CD14-positive monocyte (primary cell): ENCODE measurements at places on chromosomes 2 and 18.

DNA sequence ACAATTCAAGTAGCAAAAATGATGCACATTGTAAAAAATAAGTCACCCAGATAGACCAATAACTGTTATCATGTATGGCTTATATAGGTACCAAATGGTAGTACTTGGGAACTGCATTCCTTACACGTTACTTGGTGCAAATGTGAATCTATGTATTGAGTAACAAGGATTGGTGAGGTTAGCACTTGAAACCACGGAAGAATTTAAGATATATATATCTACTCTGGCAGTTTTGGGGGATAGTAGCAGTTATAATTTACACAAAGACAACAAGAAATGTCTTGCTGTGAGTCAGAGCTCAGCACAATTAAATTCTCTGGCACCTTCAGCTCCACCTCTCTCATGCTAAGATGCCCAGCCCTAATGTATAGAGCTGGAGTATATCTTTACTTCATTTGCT lies 359.4 kb upstream of the RAB12 start:
- DNase-seq = no peak

- no peak for DNase-seq
These were observed 703.8 kb upstream of the CRIM1 start for GRCh38 chr2:35651688-35652323.

GRCh38 chr18:36294031-36294430 lies 3.5 kb upstream of the FHOD3 start:
- no peak for DNase-seq

- no peak for DNase-seq
These were observed 287.8 kb downstream of the CELF4 start for GRCh38 chr18:37277804-37278203.

DNA sequence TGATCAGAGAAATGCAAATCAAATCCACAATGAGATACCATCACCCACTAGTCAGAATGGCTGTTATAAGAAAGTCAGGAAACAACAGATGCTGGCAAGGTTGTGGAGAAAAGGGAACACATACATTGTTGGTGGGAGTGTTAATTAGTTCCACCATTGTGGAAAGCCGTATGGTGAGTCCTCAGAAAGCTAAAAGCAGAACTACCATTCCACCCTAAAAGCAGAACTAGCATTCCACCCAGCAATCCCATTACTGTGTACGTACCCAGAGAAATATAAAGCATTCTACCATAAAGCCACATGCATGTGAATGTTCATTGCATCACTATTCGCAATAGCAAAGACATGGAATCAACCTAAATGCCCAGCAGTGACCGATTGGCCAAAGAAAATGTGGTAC lies 60.7 kb downstream of the ANKRD62 start:
- DNase-seq = peak; percentile 9

DNA sequence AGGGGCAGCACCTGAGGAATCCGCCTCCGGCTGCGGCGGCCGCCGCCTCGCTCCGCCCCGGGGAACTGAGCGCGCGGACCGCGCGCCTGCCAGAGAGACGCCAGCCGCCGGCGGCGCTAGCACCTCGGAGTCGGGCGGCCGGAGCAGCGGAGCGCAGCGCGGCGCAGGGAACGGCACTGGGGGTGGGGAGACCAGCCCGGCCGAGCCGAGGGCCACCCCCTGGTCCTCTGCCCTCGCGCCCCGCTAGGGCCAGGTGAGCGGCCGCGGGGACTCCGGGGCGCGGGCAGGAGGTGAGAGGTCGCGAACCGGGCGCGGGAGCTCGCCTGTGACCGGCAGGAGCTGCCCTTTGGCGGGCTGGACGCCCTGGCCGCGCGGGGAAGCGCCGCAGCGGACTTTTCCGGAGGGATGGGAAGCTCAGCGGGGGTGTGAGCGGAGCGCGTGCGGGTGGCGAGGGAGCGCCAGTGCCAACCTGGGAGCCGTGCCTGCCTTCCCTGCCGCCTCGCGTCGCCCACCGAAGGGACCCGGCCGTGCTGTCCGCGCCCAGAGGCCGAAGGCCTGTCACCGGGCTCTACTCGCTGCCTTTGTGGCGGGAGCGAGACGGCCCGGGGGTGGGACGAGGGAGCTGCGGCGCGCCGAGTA lies at the start of gene GREB1L:
GREB1L (plus strand) TSS at position 92 of the 639 bp plus-strand sequence. CDS start 141,287 bp downstream, outside the sequence.
- no peak for DNase-seq

DNA sequence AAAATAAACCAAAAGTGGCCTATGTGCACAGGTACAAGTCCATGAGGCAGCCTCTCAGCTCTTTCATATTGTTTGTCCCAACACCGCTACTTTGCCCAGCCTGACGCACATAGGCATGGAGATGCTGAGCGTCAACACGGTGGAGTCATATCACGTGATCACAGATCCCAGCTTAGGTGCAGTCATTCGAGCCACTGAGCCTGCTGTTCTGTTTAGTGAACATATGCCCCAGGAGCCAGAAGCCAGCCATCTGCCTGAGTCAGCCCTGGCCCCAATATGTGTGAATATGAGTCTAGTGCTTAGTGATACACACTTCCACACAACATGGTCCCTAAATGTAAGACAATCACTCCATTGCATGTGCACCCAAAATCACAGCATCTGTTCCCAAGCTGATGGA lies 88.2 kb upstream of the LCLAT1 start:
- DNase-seq = no peak

DNA sequence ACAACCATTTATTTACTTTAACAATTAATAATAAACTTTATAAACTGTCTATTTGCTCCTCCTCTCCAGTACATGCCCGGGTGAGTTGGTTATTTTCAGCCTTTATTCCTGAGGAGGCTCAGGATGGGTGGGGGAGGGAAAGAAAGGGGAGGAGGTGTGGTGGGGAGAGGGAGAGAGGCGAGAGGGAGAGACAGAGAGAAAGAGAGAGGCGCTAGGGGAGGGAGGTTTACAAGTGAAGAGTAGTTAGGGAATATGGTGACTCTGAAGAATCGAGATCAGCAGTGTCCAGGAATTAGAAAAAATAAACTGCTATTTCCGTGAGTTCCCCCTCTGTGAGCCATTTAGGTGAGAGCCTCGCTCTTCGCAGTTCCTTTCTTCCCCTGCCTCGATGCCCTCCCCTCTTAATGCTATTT lies 138.9 kb downstream of the MEIS1 start:
- DNase-seq = no peak

DNA sequence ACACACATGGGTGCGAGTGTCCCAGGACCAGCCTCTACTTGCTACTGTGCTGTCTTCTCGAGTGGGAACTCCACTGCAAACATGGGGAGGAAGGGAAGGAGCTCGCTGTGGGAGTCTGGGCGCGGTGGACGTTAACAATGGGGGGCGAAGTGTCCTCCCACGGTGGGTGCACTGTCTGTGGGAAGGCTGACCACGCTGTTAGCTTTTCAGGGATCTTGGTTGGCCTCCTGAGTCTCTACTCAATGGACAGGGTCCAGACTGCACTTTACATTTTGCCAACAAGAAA lies 146.7 kb downstream of the MBP start:
- no peak for DNase-seq

DNA sequence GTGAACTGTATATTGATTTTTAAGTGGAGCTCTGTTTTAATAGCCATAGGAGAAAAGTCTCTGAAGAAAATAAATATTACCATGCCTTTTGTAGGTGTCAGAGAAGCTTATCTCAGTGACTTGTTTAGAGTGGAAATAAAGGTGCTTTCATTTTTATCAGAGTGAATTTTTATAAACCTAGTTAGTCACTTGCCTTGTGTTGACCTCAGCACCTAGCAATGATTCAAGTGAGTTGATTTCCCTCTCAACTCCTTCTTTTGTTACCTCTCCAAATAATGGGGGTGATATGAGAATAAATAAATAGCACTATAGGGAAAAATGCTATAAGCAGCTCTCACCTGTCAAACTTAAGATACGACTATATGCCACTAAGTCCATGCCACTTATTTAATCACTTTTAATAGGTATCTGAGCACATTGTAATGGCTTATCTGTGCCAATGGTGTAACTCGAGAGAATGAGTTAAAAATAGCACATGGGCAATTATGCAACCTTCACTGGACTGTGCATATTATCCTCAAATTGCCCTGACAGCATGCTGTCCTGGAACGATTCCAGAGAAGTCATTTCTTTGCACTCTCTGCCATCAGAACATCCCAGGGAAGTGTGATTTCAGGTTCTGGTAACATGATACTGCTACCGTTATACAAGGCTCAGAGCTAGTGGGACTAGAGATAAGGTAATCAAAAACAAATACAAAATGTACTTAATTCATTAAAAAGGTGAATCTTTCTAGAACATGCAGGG lies 290.8 kb downstream of the CCDC85A start:
- DNase-seq = no peak

- no peak for DNase-seq
These were observed 62.9 kb downstream of the ARHGAP28 start for GRCh38 chr18:6792391-6792790.

DNA sequence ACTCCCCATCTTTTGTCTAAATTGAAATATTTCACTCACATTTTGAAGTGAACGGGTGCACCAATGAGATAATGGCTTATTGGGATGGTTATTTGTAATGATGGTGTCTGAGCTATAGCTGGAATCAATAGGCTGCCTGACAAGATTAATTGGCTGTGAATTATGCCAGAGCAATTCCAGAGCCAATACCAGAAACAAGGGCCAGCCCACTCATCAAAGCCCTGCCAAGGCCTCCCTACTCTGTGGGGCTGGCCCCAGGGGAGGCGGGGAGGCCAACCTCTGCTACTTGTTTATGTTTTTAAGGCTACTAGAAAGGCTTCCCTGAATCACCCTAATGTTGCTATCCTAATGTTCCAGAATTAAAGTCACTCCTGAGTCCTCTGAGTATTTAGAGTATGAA lies 29.1 kb upstream of the NEMP2 start:
- no peak for DNase-seq

GRCh38 chr2:69750246-69750645 lies 8.3 kb downstream of the ANXA4 start:
- no peak for DNase-seq

- no peak for DNase-seq
These were observed 844.9 kb upstream of the CRIM1 start for GRCh38 chr2:35510636-35511035.

- no peak for DNase-seq
These were observed 273.1 kb downstream of the DLGAP1 start for GRCh38 chr18:4181882-4182568.

DNA sequence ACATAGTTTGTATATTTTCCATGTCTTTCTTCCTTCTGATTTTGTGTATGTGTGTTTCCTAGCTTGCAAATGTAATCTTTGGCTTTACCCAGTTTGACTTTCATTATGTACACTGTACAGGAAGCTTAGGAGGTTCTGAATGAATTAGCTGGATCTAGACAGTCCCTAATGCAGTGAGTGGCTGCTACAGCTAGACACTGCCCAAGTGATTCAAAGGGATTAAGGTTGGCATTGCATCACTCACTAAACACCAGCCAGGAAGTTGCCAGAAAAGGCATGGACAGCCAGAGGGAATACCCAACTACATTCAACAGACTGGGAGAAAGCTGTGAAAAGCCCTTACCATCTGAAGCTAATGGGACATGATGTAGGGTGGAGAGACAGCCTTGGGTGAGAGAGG lies 316.0 kb upstream of the MEX3C start:
- no peak for DNase-seq

DNA sequence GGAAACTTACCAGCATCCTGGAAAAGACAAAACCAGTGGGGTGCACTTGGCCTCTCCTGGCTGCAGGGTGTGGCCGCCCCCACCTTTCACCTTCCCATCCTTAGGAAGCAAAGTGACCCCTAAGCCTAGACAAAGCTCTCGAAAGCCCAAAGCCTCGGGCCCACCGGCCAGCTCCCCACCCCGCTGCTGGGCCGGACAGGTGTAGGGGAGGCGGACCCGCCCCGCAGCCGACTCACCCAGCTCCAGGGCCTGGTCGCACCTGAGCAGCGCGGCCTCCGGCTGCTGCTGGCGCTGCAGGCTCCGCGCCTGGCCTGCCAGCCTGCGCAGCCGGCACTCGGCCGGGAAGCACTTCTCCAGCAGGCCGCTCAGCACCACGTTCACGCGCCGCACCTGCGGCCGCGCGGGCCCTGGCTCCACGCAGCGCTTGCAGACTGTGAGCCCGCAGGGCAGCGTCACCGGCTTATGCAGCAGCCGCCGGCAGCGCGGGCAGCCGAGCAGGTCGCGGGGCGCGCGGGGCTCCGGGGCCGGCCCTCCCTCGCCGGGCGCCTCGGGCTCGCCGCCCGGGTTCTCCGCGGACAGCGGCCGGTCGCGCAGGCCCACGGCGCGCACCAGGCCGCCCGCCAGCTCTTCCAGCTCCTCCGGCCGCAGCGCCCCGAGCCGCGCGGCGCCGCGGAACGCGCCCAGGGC lies 979 bp downstream of the LONRF2 start:
- no peak for DNase-seq

GRCh38 chr18:11802586-11802985 lies 48.6 kb upstream of the CHMP1B start:
- DNase-seq = no peak

GRCh38 chr2:49262801-49263560 lies 108.7 kb upstream of the FSHR start:
- no peak for DNase-seq

GRCh38 chr2:237122214-237122666 lies 36.6 kb downstream of the COPS8 start:
- DNase-seq = peak; percentile 11

- no peak for DNase-seq
These were observed 408.0 kb upstream of the RGPD4 start for GRCh38 chr2:107418708-107419107.

- no peak for DNase-seq
These were observed 323.3 kb upstream of the ZNF521 start for GRCh38 chr18:25675123-25675850.

DNA sequence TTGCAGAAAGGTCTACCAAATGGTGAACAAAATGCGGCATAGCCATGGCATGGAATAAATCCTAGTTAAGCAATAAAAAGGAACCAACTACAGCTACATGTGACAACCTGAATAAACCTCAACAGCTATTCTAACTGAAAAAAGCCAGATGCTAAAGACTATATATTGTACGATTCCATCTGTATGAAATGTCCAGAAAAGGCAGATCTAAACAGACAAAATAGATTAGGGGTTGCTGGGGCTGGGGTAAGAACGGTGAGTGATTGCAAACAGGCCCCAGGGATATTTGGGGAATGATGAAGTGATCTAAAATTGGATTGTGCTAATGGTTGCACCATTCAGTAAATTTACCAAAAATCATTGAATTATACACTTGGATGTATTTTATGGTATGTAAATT lies 2.8 kb downstream of the CCDC68 start:
- no peak for DNase-seq

DNA sequence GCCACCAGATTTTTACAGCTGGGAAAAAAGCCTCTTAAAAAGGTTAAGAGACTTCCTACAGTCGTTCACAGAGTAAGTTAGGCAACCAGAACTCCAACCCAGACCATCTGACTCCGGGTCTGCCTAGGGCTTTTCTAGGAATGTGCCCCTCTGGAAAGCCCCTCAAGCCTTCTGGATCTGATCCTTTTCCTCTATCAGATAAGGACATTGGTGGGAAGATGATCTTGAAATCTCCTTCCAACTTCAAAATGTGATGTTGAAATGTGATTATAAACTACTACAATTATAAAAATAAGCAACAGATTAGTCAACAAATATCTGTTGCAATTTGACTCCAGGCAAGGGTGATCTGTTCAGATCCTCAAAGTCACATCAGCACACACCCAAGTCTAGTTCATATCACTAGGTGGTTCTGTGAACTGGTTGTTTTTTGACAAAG lies 270.4 kb downstream of the ARHGAP15 start:
- no peak for DNase-seq

- no peak for DNase-seq
These were observed 188.0 kb upstream of the NT5C1B start for GRCh38 chr2:18777250-18777812.
